Chondrocyte (in vitro differentiated cells): ENCODE measurements at places on chromosomes 11 and 22. TPM values are rescaled to one million over a fixed set of nuclear protein-coding genes. Genes with fewer than 3 reads are reported as not detected.
A peak's percentile ranks its signal among the peaks of the same experiment; 100 is the strongest.

- no peak for DNase-seq
- H3K27me3 ChIP-seq, result no peaks in the 10 kb centered on the region
- no peaks in the 10 kb centered on the region for H3K36me3 ChIP-seq
- H3K27ac ChIP-seq, result no peak overlapping the region
- H3K4me3 ChIP-seq, result no peak overlapping the region
Measured at GRCh38 chr11:11843211-11843621, 1.4 kb downstream of the USP47 start.

DNA sequence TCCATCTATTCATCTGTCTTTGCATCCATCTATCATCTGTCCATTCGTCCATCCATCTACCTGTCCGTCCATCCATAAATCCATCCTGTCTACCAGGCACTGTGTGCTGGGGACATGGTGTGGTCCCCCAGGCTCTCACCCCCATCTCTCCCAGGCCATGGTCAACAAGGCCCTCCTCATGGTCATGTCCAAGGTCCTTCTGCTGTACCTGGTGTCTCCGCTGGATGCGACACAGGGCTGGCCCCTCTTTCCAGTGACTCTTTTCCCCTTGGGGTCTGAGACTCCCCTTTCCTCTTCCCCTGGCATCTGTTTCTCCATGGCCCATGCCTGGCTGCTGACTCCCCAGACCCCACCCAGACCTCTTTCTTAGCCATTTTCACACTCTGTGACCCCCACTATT is 4.5 kb downstream of the IGLL1 start:
- peak; percentile 65 for DNase-seq
- H3K27me3 ChIP-seq, result peaks cover 11% of the 10 kb centered on the region
- H3K4me3 ChIP-seq, result no peak overlapping the region
- no peak overlapping the region for H3K27ac ChIP-seq

- no peaks in the 10 kb centered on the region for H3K27me3 ChIP-seq
- H3K27ac ChIP-seq, result no peak overlapping the region
- H3K4me1 ChIP-seq, result no peaks in the 10 kb centered on the region
- DNase-seq, result no peak
Measured at GRCh38 chr11:86210898-86211297, 33.7 kb upstream of the EED start.

DNA sequence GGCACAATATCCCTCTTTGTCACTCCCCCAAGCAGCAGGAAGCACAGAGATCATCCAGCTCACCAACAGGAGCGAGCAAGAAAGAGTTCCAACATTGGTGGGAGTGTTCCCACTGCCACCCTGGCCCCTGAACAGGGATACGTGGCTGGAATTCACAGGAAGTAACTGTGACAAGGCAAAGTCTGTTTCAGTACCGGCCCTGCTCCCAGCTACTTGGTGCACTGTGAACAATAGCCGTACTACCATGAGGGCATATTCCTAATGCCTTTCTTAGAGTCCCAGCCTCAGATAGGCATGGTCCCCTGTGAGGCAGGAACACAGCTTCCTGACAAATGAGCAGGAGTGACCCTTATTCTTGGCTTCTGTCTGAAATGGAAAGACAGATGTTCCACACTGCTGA is 1.8 kb upstream of the SLC37A2 start:
- no peaks in the 10 kb centered on the region for H3K36me3 ChIP-seq
- no peak overlapping the region for H3K27ac ChIP-seq
- no peak for DNase-seq
- H3K27me3 ChIP-seq, result peaks cover 4% of the 10 kb centered on the region
- peaks cover 5% of the 10 kb centered on the region for H3K4me1 ChIP-seq

DNA sequence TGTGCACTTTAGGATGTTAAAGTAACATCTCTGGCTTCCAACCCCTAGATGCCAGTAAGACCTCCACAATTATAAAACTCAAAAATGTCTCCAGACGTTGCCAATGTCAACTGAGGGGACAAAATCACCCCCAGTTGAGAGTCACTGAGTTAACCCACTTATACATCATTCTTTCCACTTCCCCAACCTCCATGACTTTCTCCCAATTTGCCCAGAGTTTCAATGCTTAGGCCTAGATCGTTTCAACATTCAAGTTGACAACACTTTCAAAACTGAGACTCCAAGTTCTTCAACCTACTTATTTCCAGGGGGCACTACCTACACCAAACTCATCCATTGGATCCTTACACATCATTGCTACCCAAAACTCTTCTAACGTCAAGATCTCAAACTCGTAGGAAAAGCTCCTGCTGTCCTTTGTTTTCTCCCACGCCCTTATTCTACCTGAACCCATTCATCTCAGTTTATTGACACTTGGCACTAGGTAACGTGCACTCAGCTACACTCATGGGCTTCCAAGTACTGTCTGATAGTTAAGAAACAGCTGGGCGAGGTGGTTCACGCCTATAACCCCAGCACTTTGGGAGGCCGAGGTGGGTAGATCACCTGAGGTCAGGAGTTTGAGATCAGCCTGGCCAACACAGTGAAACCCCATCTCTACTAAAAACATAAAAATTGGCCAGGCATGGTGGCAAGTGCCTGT is 24.5 kb downstream of the RBFOX2 start:
- H3K36me3 ChIP-seq, result peaks cover 1% of the 10 kb centered on the region
- H3K27me3 ChIP-seq, result no peaks in the 10 kb centered on the region
- H3K4me3 ChIP-seq, result no peak overlapping the region

- no peak overlapping the region for H3K4me3 ChIP-seq
- no peak for DNase-seq
- peaks cover 38% of the 10 kb centered on the region for H3K4me1 ChIP-seq
- no peaks in the 10 kb centered on the region for H3K27me3 ChIP-seq
- H3K27ac ChIP-seq, result peak overlapping the region; percentile 32
Measured at GRCh38 chr22:45510376-45511232, 7.9 kb downstream of the FBLN1 start.

Gene MIAT
- total RNA-seq, result 2.5 to 6.2 TPM (median 3.5 TPM) in 3 replicates

Gene C11orf91
- 0.50 TPM in 1 of 3 replicates, not detected in the others for total RNA-seq

Gene NXPE1
- total RNA-seq, result not detected in 3 replicates

Gene CCDC81
- 1.7 to 9.6 TPM (median 8.5 TPM) in 3 replicates for total RNA-seq
